ENCODE measurements at places on chromosomes 2 and 18.

GRCh38 chr2:6127718-6128117 is 435.5 kb downstream of the SOX11 start:
- DNase-seq, result no peak

- DNase-seq, result no peak
Observed at GRCh38 chr2:156532989-156533388, 96.8 kb downstream of the GPD2 start.

DNA sequence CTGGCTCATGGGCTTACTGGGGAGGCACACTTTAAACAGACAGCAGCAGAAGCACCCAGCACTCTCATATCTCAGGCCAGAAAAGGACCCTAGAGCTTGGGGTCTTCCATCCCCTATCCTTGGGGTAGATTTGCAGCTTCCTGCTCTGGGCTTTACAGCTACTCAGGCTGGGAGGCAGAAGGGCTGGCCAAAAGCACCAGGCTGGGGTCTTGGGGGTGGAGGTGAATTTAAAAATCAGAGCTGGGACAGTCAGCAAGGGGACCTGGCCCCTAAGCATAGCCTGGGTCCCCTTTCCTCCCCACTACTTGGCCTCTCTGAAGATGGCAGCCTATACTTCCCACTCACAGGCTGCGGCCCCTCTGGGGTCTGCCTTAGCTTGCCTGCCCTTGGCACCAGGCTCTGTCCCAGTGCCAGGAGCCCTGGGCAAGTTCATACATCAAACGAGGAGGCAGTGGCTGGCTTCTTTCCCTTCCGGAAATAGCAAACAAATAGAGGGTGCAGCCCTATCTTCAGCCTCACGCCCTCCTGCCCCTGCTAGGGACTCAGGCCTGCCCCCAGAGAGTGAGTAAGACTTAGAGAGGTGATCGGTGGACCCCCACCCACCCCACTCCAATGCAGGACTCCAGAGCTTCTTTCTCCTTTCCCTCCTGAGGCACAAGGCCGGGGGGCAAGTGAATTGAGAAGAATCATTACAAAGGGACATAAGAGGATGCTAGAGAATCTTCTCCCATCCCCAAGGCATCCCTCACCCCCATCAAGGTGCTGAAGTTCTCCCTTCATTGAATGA is 26.0 kb upstream of the TNS1 start:
- no peak for DNase-seq

DNA sequence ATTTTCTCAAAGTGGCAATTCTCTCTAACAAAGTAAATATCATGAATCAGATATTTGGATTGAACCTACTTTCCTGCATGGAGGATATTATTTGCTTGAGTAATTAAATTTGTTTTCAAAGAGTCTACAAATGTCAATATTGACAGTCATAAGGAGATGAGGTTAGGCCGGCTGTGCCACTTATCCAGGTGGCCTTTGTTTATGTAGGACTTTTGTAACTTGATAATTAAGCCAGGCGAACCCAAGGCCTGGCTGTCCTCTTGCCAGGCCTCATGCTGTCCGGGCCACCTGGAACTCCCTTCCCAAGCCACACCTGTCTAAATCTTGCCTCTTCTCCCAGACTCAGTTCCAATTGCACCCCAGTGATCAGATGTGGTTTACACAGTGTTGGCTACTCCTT is 255.2 kb downstream of the ACKR3 start:
- no peak for DNase-seq

- DNase-seq, result no peak
Observed at GRCh38 chr2:160457588-160457987, 36.0 kb downstream of the RBMS1 start.

DNA sequence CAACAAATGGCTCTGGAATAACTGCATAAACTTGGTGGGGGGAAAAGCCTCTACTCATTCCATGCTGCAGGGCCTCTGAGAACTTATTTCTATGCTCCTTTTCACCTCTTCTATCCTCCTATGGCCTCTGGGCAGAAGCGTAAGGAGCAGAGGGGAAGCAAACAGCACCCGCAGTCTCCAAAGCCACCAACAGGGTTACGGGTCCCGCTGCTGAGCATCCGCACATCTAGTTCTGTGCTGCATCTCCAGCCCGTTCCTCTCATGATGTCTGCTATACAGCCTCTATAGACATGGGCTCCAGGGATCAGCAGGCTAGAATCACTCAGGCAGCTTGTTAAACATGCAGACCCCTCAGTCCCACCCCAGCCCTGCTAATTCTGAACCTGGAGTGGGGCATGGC is 25.9 kb downstream of the PSTPIP2 start:
- no peak for DNase-seq

GRCh38 chr2:197677483-197677882 is 2.1 kb upstream of the RFTN2 start:
- no peak for DNase-seq

Measured in AG04449 (cell line).